ENCODE measurements at places on chromosomes 12 and 14.

GRCh38 chr12:27207615-27208413 is 36.3 kb upstream of the STK38L start:
- DNase-seq = no peak
- H3K27ac ChIP-seq = no peak overlapping the region
- H3K4me3 ChIP-seq = no peak overlapping the region
- peaks cover 9% of the 10 kb centered on the region for H3K4me1 ChIP-seq
- H3K36me3 ChIP-seq = peaks cover 7% of the 10 kb centered on the region

- H3K27ac ChIP-seq = no peak overlapping the region
- no peak overlapping the region for H3K4me3 ChIP-seq
- H3K36me3 ChIP-seq = peaks cover 2% of the 10 kb centered on the region
- no peak for DNase-seq
- H3K27me3 ChIP-seq = no peaks in the 10 kb centered on the region
Measured at GRCh38 chr12:120540445-120540844, 6.3 kb downstream of the RNF10 start.

DNA sequence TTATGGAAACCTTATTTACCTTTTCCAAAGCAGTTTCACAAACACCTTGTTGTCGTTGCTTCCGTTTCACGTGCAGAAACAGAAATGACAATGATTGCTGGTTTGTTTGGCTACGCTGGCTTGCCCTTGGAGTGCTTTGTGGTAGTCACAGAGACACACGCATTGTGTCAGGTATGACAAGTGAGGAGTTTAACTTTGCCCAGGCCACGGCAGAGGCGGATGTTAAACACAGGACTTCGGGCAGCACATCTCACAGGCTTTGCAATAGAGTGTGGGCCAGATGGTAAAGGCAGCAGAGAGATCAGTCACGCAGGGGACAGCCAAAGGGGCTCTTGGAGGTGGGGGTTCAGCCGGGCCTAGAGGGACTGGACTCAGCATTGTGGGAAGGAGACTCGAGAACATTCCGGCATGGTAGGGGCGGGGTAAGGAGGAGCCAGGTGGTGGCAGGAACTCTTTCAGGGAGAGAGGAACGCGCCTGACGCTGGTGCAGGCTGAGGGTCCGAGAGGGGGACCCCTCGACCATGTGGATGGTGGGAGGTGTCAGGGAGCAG is 59.8 kb upstream of the KCNA1 start:
- no peak overlapping the region for H3K27ac ChIP-seq
- peaks cover 2% of the 10 kb centered on the region for H3K4me1 ChIP-seq
- no peaks in the 10 kb centered on the region for H3K36me3 ChIP-seq
- peaks cover 3% of the 10 kb centered on the region for H3K27me3 ChIP-seq
- H3K4me3 ChIP-seq = no peak overlapping the region

DNA sequence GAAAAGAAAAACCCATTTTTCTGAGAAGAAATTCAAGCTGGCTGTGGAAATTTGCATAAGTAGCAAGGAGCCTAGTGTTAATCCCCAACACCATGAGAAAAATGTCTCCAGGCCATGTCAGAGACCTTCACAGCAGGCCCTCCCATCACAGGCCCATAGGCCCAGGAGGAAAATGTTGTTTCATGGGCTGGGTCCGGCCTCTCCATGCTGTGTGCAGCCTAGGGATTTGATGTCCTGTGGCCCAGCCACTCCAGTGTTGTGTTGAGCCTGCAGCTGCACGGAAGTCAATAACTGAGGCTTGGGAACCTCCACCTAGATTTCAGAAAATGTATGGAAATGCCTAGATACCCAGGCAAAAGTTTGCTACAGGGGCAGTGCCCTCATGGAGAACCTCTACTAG is 432.2 kb downstream of the IPO8 start:
- no peaks in the 10 kb centered on the region for H3K36me3 ChIP-seq
- no peaks in the 10 kb centered on the region for H3K4me1 ChIP-seq
- no peak overlapping the region for H3K27ac ChIP-seq
- H3K27me3 ChIP-seq = no peaks in the 10 kb centered on the region

DNA sequence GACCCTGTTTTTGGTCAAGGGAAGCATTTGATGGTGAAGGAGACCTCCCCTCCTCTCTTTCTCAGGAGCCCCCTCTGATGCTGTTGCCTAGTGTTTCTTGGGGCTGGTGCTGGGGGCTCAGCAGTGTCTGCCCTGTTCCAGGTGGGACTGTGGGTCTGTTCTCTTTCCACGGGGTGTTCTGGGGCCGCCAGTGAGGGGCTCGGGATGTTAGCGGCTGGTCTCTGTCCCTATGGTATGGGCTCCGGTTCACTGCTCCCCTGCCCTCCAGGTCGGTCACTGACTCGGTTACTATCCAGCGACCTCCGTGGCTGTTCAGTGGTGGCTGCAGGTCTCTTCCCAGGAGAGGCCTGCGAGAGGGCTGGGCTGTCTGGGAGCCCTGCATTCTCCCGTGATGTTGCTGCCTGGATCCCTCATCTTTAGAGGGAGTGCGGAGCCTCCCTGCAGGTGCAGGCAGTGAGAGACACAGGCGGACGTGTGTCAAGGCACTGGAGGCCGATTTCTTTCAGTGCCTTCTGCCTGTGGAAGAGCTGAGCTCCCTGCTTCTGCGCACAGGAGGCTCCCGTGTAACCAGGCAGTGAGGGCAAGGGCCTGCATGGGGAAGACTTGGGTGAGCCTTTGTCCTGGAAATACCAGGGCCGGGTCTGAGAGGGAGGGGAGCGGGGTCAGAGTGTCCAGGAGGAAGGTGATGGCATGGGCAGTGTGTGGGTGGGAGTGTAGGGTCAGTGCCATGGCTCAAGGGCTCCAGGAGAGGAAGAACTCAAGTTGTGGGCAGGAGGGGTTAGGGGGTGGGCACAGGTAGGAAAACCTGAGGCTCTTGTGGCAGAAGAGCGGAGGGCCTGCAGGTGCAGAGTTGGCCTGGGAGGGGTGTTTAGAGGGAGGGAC is 362.6 kb downstream of the TMEM121 start:
- H3K4me3 ChIP-seq = peak overlapping the region; percentile 79
- H3K27ac ChIP-seq = no peak overlapping the region
- no peak for DNase-seq

DNA sequence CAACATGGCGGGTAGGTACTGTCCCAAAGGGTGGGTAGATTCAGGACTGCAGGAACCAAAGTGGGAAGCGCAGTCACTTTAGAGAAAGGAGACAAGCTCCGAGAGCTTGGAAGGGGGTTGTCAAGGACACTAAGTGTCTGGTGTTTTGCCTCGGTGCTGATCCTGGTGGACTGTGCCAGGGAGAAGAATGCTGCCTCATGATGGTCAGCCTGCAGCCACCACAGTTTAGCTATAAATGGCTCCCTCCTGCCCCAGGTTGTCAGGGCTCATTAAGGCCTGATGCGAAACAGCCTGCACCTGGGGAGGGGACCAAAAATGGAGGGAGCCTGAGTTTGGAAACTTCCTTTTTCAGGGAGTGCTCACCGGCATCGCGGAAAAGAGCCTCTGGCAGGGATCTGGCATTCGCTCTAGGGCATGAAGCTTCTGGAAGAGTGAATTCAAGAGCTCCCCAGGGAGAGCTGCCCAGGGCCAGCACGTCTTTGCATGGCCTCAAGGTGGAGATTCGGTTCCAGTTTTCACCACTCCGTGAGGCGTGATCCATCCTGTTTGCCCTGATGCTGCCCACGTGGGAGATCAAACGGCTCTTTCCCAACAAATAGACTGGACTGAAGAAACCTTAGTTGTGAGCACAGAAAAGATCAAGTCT is 164.0 kb downstream of the FOXN3 start:
- no peak for DNase-seq
- H3K27me3 ChIP-seq = no peaks in the 10 kb centered on the region
- H3K27ac ChIP-seq = no peak overlapping the region
- no peak overlapping the region for H3K4me3 ChIP-seq
- H3K36me3 ChIP-seq = peaks cover 33% of the 10 kb centered on the region

Data from memory B cell (primary cell).